Pericardium fibroblast (primary cell): ENCODE measurements at places on chromosomes 13 and 19. TPM values are rescaled to one million over a fixed set of nuclear protein-coding genes. Genes with fewer than 3 reads are reported as not detected.

PRR36 gene
- total RNA-seq = not detected in 2 replicates

CEACAM20 gene
- total RNA-seq = not detected in 2 replicates

MISP3 gene
- 0.35 and 1.2 TPM in 2 replicates for total RNA-seq

DIAPH3 gene
- 1.5 and 8.8 TPM in 2 replicates for total RNA-seq

KLK15 gene
- not detected in 2 replicates for total RNA-seq

CDC16 gene
- 26.8 and 40.3 TPM in 2 replicates for total RNA-seq

PDS5B gene
- 15.1 and 17.5 TPM in 2 replicates for total RNA-seq

GRWD1 gene
- 17.7 and 23.2 TPM in 2 replicates for total RNA-seq

UBE2L5 gene
- not detected in 2 replicates for total RNA-seq

SLC1A6 gene
- not detected in 2 replicates for total RNA-seq

DOCK6 gene
- 13.5 and 20.3 TPM in 2 replicates for total RNA-seq

HS6ST3 gene
- total RNA-seq = 0.17 TPM in 1 of 2 replicates, not detected in the other

ZNF181 gene
- 11.6 and 17.8 TPM in 2 replicates for total RNA-seq
